ENCODE measurements at places on chromosomes 16 and 17.

GRCh38 chr16:535446-536405 is 8.2 kb downstream of the CAPN15 start:
- DNase-seq, result no peak

- no peak for DNase-seq
Measured at GRCh38 chr17:81279278-81280275, 15.5 kb downstream of the SLC38A10 start.

DNA sequence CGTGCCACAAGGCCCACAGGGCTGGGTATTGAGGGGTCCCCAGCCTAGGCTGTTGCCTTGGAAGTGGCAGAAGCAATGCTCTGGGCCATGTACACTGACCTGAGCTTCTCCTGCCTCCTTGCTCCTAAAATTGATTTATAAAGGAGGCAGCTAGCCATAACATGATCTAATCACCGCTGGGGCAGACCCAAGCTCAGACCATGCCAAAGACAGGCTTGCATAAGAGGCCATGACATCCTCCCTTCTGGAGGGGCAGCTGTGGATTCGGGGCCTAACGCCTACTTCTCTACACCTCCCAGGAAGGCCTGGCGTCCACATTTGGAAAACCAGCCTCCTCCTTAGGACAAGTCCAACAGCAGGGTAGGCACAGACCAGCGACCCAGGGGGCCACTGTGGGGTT is 12.3 kb downstream of the HSD11B2 start:
- DNase-seq, result no peak

DNA sequence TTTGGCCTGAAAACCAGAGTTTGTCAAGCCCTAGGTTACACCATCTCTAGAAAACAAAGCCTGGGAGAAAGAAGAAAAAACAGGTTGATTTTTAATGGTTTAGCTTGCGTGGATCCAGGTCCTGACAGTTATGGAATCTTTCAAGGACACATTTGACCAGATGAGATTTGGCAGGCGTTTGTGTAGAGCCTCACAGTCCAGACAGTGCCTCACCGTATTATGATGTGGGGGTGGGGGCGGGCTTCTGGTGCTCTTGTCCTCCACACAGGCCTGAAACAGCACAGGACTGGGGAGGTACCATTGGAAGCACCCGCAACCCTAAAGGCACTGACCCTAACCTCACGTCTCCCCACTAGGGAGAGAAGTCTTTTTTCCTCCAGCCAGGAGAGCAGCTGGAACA is 19.6 kb downstream of the MVP start:
- no peak for DNase-seq

- DNase-seq, result no peak
Measured at GRCh38 chr17:28580959-28581358, 4.3 kb upstream of the ALDOC start.

All from NCI-H2081 (cell line).